ENCODE measurements at places on chromosomes 3 and 15.

GRCh38 chr3:72234391-72234790 is 449.4 kb upstream of the PROK2 start:
- peak; percentile 16 for DNase-seq

DNA sequence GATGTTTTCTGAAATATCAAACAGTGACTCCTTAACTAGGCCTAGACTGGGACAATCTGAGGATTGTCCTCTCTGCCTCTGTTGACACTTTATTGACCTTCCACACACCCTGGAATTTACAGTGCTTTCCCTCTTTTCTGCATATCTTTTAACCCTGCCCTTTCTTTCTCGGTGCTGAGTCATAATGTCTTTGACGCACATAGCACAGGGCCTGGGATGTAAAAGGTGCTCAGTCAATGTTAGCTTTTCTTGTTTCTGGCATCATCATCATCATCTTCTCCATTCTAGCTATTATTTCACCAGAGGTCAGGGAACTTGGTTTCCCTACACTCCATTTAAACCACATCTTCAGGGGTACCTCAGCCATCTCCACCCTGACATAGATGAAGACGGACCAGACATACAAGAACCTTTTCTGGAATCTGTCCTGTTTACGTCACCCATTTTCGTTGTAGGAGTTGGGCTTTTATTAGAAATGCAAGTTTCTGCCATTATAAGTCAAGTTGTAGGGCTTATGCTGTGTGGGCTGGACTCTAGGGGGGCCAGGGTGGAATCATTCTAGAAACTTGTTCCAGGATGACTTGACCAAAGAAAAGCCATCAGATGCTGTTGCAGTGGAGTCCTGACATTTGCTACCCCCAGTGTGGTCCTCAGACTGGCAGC is 46.6 kb downstream of the ZBTB38 start:
- DNase-seq: no peak

DNA sequence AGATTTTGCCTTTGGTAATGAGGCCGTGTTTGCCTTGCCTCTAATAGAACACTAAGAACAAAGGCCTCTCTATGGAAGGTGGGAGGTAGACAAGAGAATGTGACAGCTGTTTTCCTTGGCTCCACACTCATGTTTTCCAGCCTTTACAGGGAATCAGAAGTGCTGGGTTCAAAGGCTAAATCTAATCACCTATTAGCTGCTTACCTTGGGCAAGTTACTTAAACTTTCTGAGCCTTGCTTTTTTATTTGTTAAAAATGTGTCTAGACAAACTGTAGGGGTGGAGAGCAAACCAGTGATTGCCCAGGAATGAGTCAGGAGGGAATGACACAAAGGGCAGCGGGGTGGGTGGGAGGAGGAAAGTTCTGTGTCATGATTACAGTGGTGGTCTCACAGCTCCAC is 179.0 kb downstream of the P3H2 start:
- peak; percentile 8 for DNase-seq

GRCh38 chr15:33111041-33111451 is 83.5 kb downstream of the FMN1 start:
- DNase-seq: no peak

- DNase-seq: peak; percentile 59
Observed at GRCh38 chr15:38229705-38230310, 22.8 kb upstream of the SPRED1 start.

DNA sequence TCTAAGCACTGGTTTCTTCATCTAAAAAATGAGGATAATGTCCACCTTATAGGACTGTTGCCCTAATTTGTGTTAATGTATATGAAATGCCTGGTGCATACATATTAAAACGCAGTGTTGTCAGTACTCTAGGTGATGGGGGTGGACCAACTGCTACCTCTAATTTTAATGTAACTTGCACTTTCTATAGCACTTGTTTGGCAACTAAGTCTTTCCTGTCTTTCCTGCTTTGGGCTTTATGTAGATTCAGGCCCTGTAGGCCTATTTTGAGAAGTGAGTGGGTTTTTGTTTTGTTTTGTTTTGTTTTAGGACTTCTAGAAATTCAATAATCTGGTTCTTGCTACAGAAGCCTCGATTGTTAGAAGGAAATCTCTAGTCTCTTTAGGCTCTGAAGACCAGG is 21.2 kb downstream of the SLC7A14 start:
- DNase-seq: no peak

DNA sequence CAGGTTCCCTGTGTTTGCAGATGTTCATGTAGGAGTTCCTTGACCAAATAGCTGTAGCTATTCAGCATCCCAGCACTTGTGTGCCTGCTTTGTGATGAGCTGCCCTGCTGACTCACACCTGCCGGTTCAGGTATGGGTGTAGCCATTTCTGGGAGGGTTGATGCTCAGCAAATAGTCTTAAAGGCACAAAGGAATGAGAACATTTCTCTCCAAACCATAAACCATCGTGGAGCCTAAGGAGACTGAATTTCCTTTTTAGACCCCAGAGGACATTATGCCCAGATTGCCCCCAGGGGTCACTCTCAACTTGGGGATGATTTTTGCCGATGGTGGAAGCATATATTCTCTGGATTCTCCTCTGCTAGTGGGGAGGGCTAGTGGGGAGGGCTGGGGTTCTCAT is 80.6 kb downstream of the ADAMTSL3 start:
- no peak for DNase-seq

DNA sequence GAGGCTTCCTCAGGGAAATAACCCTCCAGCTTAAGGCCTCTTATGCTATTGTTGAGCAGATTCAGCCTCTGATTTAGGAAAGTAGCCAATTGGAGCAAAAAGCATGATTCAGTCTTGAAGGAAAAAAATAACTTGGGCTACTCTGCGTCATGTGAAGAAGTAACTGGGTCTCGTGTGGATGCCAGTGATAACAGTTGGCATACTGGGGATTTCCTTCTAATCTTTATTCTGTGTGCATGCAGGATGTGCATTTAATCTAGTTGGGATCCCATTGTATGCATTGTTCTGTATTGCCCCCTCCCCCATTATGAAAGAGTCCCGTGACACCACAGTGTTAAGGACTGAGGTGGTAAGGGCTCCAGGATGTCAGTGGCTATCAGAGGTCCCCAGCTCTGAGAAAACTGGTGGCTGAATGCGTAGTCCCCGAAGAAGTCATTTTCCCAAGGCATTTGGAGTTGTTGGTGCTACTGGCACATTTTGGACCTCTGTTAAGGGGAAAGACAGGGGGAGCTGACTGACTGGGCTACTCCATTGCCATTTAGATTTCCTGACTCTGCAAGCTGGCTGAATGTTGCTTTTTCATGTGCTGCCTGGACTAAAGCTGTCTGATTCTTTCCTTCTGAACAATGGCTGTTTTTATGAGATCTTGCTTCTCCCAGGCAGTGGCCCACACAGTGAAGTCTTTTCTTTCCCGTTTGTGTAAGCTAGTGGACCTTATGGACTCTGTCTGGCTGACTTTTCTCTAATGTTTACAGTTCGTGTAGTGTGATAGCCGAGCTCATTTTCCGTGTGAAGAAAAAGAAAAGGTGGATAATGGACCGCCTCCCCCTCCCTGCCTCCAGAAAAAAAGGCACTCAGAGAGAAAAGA is 38.4 kb upstream of the TRAK1 start:
- DNase-seq: no peak

GRCh38 chr3:156483961-156484787 is 70.7 kb downstream of the SSR3 start:
- DNase-seq: peak; percentile 34

DNA sequence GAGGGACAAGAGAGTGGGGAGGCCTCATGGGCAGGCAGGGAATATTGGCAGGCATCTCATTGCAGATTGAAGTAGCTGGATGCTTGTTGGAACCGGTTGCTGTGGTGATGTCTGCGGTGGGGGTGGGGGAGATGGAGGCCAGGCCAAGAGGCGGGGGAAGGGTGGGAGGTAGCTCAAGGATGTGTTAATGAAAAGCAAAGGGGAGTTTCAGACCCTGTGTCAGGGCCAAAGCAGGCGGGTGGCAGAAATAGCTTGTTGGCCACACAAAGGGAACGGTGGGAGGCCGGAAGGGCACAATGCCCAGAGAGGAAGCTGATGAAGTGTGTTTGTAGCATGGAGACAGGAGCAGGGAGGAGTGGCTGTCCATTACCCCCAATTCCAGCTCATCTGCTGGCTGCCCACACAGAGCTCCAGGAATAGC is 28.0 kb downstream of the CCDC33 start:
- no peak for DNase-seq

DNA sequence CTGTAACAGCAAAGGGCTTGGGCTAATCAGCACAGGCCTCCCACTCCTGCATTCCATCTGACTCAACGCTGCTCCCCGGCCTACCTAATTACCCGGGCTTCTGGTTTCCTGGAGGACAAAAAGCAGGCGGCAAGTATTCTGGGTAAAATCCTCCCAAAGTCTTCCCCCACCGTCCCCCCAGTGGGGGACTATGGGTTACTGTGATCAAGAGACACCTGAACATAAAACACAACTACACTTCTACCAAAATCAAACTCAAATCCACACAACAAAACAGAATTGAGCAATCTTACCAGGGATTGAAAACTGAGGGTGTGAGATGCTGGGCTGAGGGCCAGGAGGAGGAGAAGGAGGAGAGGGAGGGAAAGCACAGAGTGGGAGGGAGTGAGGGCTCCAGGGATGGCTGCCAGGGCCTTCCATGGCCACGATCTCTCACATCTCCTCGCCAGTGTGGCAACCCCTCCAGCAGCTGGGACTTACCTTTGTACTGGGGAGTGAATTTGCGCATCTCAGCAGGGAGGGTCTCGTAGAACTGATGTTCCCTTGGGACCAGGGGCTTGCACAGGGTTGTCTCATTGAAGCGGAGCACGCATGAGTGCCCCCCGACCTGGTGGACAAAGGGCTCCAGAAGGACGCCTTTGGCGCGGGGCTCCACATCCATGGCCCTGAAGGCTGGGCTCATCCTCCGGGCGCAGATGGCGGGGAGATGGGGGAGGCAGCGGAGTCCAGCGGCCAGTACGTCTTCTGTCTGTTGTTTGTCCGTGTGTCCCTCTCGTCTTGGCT is 9.1 kb upstream of the NCKIPSD start:
- DNase-seq: no peak

DNA sequence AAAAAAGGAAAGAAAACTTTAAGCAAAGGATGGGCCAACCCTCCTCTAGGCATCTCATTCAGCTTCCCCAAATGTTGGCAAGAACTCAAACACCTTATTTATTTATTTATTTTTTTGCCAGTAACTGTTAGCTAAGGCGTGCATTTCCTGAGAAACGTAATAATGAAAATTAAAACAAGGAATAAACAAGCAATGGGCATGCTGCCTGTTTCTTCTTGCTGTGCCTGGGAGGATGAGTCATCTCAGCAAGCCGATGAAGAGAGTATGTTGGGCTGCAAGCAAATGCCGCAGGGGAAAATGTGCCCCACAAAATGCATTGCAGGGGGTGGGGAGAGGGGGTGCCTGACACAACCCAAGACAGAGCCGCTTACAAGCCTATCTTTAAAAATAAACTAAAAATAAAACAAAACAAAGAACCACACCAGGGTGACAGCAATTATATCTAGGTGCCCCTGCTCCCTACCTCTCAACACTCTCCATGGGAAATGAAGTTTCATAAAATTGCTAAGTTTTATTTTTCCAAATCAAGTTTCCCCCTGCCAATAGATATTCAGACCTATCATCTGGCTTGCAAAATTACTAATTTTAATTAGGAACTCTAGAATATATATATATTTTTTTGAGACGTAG is 40.3 kb downstream of the EIF4E3 start:
- peak; percentile 40 for DNase-seq

GRCh38 chr3:38027466-38028465 is 1.7 kb downstream of the PLCD1 start:
- DNase-seq: no peak

DNA sequence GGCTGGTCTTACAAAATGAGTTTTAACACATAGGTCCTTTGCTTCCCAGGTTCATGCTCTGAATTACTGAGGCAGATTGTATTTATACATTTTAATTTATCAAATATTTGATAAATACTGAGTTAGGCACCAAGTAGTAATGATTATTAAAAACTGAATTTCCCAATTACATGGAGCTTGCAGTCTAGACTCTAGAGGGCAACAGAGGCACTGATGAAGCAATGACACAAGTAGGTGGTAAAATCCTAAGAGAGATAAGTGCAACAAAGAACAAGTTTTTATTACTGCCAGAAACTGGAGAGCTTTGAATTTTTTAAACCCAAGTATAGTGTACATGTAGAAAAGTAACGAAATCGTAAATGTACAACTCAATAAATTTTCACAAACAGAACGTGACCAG is 406.2 kb upstream of the RARB start:
- no peak for DNase-seq

- no peak for DNase-seq
Observed at GRCh38 chr15:58374147-58374546, 57.6 kb upstream of the LIPC start.

DNA sequence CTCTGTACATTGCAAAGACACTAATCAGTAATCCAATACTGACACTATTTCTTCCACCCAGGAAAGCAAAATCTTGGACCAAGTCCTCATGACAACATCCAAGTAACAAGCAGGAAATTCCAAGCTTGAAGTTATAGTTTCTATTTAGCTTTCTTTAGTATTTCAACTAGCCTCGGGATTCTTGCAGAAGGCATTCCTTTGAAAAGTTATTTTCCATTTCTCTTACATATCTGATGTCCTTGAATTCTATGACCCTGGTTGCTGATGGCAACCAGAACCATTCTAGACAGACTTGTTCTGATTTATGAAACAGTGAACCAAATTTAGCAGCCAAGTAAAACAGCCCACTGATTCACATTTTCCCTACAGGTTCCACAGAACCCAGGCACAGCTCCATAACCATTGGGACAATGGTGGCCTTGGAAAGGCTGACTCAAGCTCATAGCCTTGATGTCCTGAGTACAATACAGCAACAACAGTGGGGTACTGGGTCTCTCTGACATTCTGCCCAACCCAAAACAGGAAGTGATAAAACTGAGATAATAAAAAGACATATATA is 26.5 kb downstream of the P3H2 start:
- DNase-seq: no peak

- no peak for DNase-seq
Observed at GRCh38 chr3:23996095-23996524, 51.0 kb downstream of the NR1D2 start.

GRCh38 chr3:194084284-194084683 is 51.7 kb upstream of the HES1 start:
- DNase-seq: no peak

DNA sequence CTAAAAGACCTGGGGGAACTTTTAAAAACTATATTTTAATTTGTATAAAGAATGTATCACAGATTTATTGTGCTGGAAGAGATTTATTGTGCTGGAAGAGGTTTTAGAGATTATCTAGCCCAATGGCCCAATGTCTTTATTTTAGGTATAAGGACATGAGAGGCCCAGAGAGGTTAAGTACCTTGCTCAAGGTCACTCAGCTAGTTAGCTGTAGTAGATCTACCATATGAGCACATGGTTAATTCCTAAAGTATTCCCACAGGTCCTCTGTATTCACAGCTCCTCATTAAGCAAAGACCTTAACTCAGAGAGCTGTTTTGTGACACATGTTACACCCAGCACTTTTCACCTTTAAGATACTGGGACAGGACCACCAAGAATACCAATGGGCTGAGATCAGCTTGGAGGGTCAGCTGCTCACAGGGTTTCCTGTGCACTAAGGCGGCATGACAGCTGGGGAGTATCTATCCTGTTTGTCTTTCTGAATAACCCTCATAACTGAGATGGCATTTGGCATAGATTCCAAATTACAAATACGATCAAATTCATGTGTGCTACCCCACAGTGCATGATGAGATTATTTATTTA is 143.1 kb upstream of the TBL1XR1 start:
- DNase-seq: no peak
